ENCODE measurements at places on chromosomes 13 and 19.

DNA sequence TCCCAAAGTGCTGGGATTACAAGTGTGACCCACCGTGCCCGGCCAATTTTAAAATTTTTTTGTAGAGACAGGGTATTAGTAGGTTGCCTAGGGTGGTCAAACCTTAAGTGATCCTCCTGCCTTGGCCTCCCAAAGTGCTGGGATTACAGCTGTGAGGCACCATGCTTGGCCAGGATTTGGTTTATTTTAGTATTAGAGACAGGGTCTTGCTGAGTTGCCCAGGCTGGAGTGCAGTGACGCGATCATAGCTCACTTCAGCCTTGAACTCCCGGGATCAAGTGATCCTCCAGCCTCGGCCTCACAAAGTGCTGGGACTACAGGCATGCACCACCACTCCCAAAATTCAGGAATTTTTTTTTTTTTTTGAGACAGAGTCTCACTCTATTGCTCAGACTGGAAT lies 5.4 kb upstream of the ZNF414 start:
- no peak for DNase-seq

DNA sequence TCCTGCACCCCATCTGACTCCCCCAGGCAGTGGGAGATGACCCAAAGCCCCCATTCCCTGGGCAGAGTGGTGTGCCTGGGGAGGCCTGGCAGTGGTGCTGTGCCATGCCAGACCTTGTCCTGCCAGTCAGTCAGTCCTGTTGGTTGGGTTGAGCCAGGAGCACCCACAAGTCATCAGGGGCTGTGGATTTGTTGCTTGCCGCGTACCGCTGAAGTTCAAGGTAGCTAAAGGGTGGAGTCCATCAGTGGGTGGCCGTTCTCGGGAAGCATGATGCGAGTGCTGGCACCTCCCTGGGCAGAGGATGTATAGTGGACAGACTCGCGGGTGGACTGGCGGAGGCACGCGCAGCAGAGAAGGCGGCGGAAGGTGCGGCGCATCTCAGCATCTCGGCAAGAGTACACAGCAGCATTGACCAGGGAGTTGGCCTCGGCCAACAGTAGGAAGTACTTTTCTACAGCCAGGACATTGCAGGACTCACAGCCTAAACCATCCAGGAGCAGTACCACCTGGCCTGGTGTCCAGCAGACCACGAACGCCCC lies 3.9 kb downstream of the LPAR2 start:
- no peak for DNase-seq

DNA sequence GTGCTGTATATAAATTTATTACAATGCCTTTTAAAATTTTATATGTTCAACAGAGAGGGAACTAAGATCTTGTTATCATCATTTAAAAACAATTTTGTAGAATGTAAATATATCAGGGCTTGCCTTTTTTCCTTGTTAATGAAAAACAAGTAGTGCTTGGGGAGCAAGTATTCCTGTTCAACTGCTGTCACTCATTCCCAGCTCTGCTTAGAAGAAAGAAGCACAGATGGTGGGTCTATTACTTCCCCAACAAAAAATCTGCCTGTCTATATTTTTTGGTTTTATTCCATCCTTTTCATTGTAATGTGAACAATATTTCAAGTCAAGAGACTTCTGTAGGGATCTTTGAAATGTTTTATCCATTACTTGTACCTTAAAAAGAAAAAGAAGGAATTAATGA lies 503.9 kb downstream of the GPC5 start:
- no peak for DNase-seq

GRCh38 chr19:45235485-45235884 lies 9.7 kb downstream of the EXOC3L2 start:
- DNase-seq, result no peak

DNA sequence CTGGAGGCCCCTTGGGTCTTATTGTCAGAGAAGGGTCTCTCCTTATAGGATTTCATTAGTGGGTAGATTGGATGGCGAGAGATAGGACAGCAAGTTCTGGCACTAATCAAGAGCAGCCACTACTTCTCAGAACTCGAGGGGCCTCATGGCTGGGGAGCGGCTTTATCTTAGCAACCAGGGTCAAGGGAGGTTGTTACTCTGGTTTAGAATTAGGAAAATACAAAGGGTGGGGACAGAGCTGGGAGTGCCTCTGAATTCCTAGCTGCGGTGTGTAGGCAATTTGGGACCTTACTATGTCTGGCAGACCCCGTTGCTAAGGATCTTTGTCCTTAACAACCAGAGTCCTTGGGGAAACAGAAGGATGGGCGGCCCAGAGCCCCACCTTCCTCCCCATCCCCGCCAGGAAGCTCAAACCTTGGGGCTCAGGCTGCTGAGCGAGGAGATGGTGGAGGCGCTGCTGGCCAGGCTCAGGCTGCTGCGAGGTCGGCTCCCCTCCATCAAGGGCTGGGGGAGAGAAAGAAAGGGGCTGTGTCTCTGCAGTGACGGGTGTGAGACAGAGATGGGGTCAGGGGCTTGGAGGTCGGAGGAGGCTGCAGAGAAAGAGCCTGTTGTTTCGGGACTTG lies 1.2 kb downstream of the PLEKHA4 start:
- no peak for DNase-seq

- no peak for DNase-seq
Measured at GRCh38 chr13:40389081-40389641, 277.3 kb downstream of the FOXO1 start.

DNA sequence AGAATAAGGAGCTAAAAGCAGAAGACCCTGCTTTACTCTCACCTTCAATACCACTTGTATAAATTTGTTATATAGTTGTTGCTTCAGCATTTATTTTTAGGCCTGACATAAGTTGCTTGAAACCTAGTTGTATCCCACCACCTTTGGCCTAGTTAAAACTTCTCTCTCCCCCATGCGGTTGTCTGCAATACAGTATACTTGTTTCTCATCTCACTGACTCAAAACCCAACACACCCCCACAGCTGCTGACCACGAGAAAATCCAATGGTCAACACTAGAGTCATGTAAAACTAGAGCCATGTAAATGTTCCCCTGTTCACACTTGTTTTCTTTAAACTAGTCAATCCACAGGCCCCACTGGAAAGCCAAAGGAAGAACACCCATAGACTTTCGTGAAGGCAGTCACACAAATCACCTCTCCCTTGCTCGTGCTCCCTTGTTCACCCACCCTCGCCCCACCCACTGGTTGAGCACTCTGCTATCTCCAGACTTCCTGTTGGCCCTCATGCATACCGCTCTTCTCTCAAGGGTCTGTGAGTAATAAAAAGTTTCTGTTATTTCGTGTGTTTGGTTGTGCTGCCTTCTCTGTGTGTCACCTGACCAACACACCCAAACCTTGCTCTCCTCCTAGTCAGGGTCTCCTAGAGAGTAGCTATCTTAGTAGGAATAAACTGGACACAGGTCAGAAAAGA lies 12.9 kb upstream of the CCDC169 start:
- no peak for DNase-seq

- DNase-seq, result no peak
Measured at GRCh38 chr13:100443998-100444328, 144.6 kb downstream of the GGACT start.

DNA sequence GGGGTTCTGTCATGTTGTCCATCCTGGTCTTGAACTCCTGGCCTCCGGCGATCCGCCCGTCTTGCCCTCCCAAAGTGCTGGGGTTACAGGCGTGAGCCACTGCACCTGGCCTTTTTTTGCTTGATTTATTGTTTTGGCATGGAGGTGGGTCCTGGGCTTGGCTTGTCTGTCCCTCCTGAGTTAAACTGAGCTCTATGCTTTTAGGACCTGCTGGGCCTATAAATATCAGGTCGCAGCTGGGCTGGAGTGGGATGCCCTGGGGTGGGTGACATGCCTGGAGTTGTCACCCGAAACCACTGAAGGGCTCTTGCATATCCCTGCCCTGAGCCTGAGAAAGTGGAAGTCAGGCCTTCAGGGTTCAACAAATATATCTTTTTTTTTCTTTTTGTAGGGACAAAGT lies 5.5 kb downstream of the ARRDC5 start:
- no peak for DNase-seq

DNA sequence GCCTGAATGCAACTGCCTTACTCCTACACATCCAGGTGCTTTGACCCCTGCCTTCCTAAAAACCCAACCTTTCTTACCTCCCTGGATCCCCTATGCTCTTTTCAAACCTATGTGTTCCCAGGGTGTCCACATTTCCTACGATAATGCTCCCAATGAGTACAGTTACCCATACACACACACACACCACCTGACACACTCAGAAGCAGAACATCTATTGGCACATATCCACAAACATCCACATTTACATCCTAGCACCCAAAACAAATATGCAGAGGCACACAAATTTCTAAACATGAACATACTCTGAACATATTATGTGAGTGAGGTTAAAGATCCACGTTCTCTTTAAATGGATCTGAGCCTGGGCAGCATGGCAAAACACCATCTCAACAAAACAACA lies 22.4 kb upstream of the PLAUR start:
- DNase-seq, result no peak

GRCh38 chr13:47237571-47237970 lies 340.7 kb upstream of the HTR2A start:
- no peak for DNase-seq

DNA sequence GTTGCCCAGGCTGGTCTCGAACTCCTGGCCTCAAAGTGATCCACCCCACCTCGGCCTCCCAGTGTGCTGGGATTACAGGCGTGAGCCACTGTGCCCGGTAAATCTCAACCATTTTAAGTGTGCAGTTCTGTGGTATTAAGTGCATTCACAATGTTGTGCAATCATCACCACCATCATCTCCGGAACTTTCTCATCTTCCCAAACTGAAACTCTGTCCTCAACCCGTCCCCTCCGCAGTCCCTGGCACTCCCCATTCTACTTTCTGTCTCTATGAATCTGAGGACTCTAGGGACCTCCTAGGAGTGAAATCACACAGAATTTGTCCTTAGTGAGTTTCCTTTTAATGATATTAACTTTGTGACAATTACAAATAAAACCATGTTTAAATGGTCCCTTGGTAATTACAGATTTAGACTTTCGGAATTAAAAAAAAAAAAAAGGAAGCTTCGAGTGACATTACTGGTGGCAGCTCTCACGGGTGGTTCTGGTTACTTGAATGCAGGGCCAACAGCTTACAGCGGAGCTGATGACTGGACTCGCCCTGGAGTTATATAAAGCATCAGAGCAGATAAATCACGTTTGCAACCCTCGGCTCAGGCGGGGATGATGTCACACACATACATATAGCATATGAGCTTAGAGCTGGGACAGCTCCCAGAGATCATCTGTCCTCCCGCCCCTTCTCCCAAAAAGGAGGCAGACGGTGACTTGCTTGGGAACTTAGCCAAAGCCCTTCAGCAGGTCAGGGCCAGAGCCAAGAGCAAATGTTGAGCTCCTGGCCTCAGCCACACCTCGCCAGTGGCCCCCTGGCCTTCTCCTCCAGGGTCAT lies 89.8 kb downstream of the ZNF557 start:
- DNase-seq, result no peak

DNA sequence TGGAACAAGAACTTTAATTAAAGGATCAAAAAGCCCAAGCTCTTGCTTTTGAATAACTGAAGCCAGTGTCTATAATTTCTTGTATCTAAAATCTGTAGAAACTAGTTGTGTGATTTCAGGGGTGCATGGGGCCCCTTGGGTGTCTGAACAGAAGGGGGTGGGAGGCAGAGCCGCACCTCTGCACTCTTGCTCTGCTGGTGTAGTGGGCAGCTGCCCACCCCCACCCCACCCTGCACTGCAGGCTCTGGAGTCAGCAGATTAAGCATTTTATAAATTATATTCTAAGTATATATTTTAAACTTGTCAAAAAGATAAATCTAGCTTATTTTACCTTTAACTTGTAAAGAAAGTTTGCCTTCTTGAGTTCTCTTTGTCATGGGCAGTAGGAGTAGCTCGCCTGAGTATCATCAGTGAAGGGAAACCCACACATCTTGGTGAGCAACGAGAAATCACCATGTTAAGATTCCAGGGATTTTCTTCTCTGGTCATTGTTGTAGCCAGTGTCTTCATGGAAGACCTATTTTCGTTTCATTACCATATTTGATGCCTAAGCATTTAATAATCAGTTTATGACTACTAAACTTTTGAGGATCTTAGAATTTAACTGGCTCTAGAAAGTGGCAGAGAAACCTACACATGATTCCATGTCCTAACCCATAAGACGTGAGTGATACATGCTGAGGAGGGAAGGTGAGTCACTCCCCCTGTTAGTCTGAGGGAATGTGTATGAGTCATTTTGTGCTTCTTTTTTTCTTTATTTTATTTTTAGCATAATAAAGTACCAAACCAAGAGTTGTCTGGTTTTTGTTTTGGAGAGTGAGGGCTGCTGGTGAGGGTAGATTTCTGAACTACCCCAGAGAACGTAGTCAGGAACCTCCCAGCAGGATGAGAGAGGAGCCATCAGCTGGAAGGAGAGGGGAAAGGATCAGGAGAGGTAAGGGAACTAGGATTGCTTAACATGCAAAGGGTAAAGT lies 7.7 kb downstream of the UBE2L5 start:
- no peak for DNase-seq

- DNase-seq, result no peak
Measured at GRCh38 chr19:45501730-45502014, 3.4 kb downstream of the PPM1N start.

DNA sequence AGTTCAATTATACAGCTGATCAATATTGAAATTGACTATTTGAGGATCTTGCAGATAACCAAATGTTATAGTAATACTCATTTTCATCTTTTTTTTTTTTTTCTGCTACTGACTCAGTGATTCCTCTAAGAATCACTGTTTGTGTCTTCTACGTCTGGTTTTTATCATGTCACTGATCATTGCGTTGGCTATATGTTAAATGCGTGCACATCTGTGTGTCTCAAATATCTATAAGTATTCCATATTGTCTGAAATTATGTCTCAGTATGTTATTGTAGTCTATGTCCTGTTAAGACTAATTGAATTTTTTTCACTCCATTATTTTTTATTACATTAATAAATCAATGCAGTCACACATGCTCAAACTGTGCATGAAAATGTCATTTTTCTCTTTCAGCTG lies 200.5 kb downstream of the PCDH20 start:
- no peak for DNase-seq

DNA sequence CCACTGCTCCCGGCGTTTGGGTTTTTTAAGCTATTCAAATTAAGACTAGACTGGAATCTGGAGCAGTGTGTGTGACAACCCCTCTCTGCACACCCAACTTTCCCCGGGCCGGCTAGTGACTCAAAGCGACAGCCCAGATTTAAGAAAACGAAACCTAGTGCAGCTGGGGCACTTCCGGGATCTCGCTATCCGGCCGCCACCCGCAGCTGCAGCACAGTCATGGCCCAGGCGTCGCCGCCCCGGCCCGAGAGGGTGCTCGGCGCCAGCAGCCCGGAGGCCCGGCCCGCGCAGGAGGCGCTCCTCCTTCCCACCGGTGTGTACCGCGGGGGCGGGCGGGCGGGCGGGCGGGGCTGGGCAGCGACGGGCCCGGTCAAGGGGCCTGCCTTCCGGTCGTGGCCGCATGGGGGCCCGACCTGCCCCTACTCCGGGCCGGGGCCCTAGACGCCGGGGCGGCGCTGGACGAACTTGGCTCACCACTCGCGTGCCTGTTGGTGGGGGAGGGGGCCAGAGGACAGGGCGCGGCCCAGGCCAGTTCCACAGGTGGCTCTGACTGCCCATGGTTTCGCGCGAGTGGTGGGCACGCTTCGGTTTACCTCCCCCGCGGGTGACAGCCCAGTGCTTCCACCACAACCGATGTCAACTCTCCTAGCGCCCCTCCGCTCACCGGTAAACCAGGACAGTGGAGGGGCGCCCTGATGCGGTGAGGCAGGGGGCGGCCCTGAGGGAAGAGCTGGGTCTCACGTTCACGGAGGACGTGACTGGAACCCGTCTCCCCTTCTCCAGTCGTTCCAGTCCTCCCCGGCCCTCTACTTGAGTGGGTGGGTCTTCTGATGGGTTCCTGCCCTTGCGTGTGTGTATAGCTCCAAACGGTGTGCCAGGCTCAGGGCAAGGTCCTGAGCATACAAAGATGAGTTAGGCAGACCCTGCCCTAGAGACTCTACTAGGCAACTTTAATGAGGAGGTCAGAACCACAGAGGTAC lies at the start of gene PHF11:
Gene PHF11, plus strand, starts transcription at position 171 of the 980 bp plus-strand sequence. Its CDS starts 49 bp downstream, at position 220.
- DNase-seq, result peak; percentile 54
